ENCODE measurements at places on chromosomes 12 and 14.

DNA sequence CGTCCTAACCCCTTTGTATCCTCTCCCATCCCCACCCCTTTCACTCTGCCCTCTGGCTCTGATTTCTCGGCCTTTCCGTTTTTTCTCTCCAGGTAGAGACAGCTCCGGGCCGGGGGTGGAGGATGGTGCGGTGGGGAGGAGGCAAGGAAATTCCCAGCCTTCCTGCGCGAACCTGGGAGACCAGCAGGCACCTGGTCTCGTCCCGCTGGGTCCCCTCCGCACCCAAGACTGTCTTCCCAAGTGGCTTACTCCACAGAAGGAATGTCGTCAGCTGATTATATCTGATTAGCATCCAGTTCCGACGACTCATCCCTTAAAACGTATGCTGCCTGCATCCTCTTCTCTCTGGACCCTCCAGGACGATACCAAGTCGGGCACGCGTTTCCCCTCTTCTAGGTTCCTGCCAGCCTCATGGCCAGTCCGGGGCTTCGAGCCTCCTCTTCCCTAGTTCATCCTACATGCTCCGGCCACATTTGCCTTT is 42.2 kb upstream of the CAPRIN2 start:
- DNase-seq: peak; percentile 57

DNA sequence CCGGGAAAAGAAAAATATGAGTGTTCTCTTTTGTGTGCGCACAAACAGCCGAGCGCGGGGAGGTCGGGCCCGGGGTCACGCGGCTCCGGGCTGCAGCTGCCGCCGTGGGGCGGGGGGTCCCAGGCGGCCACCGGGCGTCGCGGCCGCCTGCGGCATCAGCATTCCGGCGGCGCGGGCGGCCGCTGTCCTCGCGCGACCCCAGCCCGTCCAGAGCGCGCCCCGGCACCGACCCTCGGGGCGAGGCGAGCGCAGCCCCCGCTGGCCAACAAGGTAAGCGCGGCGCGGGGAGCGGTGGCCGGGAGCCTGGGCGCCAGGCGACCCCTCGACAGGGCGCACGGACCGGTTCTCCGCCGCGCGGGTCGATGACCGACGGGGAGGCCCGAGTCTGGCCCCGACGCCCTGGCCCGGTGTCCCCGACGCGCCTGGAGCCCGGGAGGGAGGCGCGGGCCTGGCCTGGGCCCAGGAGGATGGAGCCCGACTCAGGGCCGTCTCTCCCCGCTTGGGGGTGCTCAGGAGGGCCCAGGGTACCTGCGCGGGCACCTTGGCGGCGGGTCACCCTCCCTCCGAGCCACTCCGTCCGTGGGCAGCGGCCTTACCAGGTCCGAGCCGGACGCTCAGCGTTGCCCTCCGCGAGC is 103.9 kb upstream of the DIO3 start:
- no peak for DNase-seq

GRCh38 chr14:88931321-88932110 is 107.1 kb downstream of the TTC8 start:
- DNase-seq: no peak

- DNase-seq: no peak
Measured at GRCh38 chr14:103384450-103385151, 614 bp upstream of the MARK3 start.

GRCh38 chr12:18430425-18431048 is 169.2 kb downstream of the PIK3C2G start:
- DNase-seq: peak; percentile 64

- peak; percentile 30 for DNase-seq
Measured at GRCh38 chr14:82710267-82710841, 1176.7 kb upstream of the SEL1L start.

GRCh38 chr14:95784137-95784536 is 70.2 kb upstream of the TCL1A start:
- peak; percentile 23 for DNase-seq

- DNase-seq: no peak
Measured at GRCh38 chr14:61435563-61436337, 114.4 kb downstream of the PRKCH start.

DNA sequence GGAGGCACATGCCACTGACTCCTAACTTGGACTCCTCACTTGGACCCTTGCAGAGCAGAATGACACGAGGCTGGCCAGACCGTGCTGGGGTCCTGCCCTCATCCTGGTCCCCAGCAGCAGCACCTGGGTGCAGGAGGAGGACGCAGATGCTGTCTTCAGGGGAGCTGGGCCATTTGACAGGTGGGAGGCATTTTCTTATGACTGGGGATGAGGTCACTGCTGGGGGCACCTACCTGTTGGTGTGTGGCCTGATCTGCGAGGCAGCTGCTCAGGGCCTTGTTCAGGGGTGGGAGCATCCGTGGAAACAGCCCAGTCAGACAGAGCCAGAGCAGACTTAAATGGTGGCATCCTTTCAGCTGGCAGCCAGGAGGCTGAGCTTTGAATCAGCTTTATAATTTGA is 57.3 kb downstream of the CACNA1C start:
- DNase-seq: no peak

DNA sequence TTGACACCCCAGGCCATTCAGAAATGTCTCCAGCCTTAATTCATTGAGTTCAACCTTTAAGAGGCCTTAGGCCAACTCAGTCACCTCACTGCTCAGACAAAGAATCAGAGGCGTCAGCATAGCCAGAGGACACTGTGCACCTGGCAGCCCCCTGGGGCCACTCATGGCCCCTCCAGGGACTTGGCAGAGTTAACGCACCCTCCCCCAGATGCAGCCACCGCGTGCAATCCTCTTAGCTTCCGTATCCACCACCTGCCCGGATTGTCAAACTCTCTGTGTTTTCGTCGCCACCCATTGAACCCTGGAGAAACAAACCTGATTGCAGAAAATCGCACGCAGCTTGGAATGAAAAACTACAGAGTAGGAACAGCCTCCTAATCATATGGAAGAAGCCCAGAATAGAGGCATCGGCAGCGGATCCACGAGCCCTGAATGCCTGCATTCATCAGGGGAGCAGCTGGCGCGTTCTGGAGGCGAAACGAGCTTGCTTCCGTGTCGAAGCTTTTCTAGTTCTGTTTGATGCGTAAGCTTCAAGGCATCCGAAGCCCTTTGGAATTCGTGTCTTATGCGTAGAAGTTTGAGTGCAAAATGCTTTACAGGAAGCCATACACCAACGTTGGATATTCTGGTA is 22.4 kb downstream of the BRI3BP start:
- DNase-seq: no peak

DNA sequence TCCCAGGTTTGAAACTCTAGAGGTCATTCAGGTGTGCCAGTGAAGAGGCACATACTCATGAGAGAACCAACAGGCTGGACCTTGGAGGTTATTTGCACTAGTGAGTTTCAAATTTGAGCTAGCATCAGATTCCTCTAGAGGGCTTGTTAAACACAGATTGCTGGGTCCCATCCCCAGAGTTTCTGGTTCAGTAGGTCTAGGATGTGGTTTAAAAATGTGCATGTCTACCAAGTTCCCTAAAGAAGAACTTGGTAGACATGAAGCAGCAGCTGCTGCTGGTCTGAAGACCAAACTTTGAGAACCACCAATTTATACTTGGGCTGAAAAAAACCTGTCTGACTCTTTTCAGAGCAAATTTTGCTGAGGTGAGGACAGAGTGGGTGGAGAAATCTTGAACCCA is 61.7 kb downstream of the SUSD6 start:
- DNase-seq: no peak

DNA sequence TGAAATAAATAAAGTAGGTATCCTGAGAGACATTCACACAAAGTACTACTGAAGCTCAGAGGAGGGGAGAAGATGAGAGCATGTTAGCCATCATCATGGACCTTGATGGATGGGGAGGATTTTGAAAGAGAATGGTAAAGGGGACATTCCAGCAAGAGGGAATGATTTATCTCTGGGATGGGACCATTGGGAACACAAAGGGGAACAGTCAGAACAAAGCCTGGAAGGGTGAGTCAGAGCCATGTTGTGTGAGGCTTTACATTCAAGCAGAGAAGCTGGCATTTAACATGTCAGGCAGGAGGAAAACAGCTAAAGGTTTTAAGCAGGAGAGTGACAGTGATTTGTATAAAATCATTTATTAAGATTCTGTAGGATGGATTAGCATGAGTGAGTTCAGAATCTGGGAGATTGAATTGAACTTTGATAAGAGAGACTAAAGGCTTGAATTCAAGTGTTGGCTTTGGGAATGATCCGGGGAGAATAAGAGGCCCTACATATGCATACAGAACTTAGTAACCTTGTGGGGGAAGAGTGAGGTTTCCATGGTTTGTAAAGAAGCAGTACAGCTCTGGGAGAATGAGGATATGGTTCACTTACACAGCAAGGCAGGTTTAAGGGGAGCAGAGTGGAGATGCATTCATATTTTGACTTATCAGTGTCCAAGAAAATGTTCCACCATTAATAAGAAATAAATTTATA is 174.4 kb downstream of the SYT10 start:
- DNase-seq: no peak

DNA sequence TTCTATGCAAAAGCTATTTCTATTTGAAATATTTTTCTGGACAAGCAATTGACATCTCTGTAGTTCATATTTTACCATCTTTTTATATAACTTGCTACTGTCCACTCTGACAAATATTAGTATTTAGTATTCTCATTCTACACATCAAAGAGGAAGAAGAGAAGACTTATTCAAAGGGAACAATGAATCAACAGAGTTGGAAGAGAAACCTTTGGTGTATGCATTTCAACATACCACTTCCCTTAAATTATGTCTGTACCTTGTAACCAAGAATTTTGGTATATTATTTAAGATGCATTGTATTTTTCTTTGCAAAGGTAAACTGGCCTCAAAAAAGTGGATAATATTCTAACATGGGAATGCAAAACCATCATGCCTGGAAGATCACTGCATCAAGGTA is 72.1 kb upstream of the DUSP6 start:
- DNase-seq: no peak

DNA sequence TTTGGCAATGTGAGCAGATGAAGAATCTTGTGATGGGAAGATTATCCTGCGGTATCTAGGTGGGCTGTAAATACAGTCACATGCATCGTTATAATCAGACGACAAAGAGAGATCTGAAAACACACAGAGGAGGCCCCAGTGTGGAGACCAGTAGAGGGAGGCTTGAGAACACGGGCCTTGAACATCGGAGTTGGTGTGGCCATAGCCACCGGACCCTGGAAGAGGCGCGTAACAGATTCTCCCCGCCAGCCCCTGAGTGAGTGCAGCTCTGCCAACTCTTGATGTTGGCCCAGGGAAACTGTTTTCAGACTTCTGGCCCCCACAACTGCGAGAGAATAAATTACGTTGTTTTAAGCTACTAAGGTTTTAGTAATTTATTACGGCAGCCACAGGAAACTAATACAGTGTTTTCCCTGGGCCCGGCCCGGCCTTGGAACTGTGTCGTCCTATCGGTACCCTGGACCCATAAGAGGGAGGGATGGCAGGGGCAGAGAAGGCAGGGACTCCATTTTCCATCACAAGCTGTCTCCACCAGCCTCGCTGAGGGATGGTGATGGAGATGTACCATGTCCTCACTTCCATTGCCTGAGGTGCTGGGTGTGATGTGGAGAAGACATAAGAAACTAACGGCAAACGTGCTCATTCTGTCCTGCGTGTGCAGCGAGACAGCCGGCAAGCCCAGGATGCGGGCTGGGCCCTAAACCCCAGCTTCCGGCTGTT is 91.6 kb downstream of the NTF3 start:
- no peak for DNase-seq

- DNase-seq: peak; percentile 27
Measured at GRCh38 chr14:54747616-54748015, 155.0 kb downstream of the GCH1 start.

- peak; percentile 67 for DNase-seq
Measured at GRCh38 chr12:65364046-65364445, 85.6 kb downstream of the MSRB3 start.

DNA sequence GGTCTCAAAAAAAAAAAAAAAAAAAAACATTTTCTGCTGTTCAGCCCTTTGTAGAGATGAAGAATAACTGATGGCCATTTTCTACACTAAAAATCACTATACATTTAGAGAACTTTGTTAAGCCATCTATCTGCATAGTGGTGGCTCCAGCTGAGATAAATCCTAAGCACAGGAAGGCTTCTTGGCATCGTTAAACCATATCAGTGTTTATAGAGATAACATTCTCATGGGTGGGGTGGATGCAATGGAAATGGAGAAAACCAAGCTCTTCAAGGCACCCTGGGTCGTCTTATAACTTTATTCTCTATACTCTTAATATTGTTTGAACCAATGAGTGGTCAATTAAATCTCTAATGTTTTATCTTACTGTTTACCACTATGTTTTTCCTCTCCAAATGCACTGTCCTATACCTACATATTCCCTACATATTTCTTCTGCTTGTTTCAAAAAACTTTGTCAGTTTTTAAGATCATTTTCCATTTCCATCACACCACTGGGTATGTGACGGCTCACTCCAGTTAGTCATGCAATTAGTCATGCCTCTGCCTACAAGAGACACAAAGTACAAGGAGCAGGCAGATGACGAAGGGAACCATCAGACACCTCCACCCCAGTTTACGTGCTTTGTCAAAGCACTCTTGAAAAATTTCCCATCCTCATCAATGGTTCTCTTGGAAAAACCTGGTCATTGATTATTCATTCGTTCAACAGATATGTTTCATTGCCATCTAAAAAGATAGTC is 119.3 kb upstream of the OVCH1 start:
- DNase-seq: peak; percentile 36

DNA sequence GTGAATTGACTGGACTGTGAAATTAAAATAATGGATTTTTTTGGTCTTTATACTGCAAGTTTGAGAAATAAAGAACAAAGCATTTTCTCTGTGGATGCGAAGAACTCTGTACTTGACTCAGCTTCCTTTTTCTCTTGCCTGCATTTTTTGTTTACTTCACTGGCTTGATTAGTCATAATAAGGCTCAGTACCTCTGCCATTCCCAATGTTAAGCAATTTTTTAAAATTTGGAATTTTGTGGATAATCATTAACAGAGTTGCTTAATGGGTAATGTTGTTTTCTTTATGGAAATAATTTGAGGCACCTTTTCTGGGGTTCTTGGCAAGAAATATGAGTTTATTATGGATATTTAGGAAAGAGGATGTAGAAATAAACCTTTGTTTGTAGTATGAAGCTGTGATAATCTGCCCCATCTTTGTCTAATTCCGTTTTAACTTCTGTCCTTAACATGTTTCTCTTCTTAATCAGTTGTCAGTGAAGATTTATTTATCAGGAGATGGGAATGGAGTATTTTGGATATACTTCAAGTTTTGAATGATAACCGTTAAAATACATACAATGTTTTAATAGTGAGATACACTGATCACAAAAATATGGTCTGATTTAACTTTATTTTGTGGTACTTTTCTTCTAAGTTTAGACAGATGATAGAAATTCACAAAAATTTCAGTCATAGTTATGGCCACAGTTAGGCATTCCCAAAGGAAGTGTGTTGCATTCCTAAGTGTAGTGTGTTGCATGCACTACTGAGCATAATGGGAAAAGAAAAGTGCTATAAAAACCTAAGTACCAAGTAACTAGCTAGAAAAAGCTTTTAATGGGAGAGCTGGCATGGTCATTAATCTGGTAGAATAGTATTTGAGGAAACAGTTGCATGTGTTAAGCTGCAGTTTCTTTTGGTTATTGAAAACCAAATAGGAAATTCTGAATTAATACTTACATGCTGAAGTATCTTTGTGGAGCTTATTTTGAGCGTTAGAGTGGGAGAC is 27.7 kb downstream of the WNK1 start:
- DNase-seq: peak; percentile 68
